Muscle of arm (tissue), 14 donors: ENCODE measurements at places on chromosomes 16 and 17. TPM values are rescaled to one million over a fixed set of nuclear protein-coding genes. Genes with fewer than 3 reads are reported as not detected.
A peak's percentile ranks its signal among the peaks of the same experiment; 100 is the strongest.

HASPIN gene
- 8.4 TPM for polyA plus RNA-seq

DNA sequence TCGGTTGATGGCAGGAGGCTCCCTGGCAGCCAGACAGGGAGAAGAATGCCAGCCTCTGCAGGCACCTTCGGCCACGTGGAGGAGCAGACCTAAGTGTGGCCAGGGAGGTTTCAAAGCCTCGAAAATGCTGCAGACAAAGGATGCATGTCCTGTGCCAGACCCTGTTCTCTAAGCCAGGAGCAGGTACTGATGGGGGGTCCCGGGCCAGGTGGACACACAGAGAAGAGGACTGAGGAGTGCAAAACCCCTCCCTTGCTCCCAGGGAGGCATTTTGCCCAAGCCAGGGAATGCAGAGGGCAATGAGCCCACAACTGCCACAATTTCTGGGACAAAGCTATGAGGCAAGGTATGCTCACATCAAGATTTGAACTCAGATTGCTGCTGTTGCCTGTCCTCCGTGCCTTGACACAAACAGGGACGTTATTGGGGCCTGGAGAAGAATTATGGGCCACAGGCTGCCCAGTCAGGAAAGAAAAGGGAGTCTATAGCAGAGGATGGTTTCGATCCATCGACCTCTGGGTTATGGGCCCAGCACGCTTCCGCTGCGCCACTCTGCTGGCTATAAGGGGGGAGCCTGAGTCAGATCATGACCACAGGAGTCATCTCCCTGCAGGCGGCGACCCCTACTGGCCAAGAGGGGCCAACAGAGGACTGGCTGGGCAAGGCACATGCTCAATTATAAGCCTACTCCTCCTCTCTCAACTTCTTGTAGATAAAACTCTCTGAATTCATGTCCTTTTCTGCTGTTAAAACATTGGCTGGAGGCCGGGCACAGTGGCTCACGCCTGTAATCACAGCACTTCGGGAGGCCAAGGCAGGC is 25.1 kb upstream of the FOXK2 start:
- DNase-seq = peak; percentile 94

GRCh38 chr16:71709229-71709781 is 15.2 kb downstream of the PHLPP2 start:
- no peak for DNase-seq

- DNase-seq = no peak
Measured at GRCh38 chr17:60989846-60990245, 312.2 kb downstream of the BCAS3 start.

ITGA2B gene
- 2.6 TPM for polyA plus RNA-seq
